ENCODE measurements at places on chromosomes 4 and X.

DNA sequence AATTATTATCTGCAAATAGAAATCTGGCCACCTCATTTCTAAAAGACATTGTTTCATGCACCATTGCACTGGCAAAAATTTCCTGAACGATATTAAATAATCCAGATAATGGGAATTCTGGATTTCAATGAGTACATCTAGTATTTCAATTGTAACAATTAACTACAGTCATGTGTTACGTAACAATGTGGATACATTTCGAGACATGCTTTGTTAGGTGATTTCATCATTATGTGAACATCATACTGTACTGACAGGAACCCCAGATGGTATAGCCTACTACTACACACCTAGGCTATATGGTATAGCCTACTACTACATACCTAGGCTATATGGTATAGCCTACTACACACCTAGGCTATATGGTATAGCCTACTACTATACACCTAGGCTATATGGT, 14.8 kb downstream of the LAMTOR3 start:
- no peak for DNase-seq

GRCh38 chr4:21775703-21776102, 172.9 kb downstream of the KCNIP4 start:
- no peak for DNase-seq

DNA sequence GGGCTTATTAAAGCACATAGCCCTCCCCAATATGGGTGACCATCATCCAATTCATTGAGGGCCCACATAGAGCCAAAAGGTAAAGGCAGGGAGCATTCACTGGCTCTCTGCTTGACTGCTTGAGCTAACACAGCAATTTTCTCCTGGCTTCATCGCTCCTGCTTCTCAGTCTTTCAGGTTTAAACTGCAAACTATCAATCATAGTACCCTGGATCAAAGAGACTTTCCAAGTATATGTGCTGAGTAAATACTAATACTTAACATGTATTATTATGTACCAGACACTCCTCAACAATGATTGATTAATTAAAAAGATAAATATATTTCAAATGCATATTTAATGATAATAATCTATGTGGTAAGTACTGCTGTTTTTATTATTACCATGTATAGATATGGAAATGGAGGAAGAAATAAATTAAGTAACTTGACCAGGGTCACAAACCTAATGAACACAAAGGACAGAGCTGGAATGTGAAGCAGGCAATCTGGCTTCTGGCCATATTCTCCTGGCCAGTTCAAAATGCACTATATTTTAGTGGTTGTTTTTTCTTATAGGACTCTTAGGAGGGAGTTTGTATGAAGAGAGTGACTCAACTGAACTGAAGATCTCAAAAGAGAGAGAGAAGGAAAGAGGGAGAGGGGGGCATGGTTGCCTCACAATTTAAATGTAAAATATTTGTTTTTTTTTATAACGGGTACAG, 1197.3 kb downstream of the TECRL start:
- DNase-seq = no peak

- DNase-seq = peak; percentile 27
Observed at GRCh38 chr4:87073199-87074120, 138.6 kb downstream of the AFF1 start.

DNA sequence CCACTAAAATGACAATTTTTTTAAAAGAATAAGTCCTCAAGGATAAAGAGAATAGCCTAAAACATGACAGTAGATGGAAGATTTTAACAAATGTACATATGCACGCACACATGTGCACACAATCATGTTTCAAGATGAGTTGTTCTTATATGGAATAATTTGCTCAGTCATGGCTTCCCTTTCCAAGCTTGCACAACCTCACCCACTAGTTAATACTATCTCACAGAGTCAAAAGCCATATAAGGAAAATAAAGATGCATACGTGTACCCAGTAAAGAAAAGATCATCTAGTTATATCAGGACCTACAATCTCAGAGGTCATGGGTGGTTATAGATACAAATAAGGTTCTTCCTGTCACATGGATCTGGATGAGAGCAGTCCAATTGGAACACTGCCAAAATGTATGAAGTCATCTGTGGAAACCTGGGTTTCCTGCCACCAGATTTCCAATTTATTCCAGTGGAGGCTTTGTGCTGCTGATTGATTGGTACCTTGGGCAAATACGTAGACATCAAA, 56.1 kb downstream of the FAM13A start:
- DNase-seq = no peak

- DNase-seq = no peak
Observed at GRCh38 chr4:57102050-57102624, 8.0 kb downstream of the IGFBP7 start.

- DNase-seq = no peak
Observed at GRCh38 chrX:148504506-148504905, 4.1 kb downstream of the AFF2 start.

GRCh38 chrX:40314070-40314469, 216.3 kb upstream of the BCOR start:
- DNase-seq = no peak

- DNase-seq = no peak
Observed at GRCh38 chr4:25881193-25881592, 18.4 kb upstream of the SEL1L3 start.

DNA sequence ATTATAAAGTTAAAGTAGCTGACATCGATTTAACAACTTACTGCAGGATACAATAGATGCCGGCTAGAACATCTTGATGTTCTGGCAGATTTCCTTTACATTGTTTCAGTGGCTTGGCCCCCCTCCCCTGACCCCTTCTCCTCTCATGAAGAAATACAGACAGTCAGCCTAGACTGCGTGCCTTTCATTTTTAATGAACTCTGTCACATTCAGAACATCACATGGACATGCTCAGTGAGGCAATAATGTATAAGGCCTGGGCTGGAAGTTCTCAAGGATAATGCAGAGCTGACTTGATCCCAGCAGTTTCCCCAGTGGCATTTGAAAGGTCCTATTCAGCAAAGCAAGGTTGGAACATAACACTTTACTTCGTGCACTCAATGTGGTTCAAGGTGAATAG, 239.2 kb downstream of the ANK2 start:
- no peak for DNase-seq

All from effector memory CD8-positive, alpha-beta T cell (primary cell).